ENCODE measurements at places on chromosomes 13 and 19. TPM values are rescaled to one million over a fixed set of nuclear protein-coding genes. Genes with fewer than 3 reads are reported as not detected.

FUT1 gene
- polyA plus RNA-seq, result not detected

BORA gene
- 9.7 TPM for polyA plus RNA-seq

GRCh38 chr13:80510686-80511085, 169.8 kb upstream of the SPRY2 start:
- DNase-seq, result no peak

DNA sequence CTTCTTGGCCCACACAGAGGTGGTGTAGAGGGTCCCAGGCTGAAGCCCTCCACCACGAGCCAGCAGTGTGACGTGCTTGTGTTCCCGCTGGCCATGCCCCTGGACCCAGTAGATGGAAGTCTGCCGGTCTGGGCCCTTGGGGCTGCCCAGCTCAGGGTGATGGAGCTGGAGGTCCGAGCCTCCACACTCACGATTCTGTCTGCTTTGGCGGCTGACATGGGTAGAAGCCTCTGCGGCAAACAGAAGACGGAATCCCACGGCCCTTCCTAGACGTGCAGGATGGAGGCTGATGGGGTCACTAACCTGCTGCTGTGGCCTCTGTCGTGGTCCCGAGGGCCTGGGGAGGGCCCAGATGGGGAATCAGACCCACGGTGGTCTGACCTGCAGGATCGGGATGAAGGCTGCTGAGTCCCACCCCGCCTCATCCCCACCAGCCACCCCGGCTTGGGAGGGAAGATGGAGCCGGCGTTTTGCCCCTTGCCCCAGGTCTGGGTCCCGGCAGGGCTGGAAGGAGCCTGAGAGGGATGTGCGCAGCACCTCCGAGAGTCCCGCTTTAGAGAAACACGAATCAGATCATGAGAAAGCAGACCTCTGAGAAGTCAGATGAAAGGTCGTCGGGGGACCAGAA, 4.4 kb downstream of the TMEM86B start:
- no peak for DNase-seq

- DNase-seq, result no peak
Observed at GRCh38 chr19:10631874-10632273, 6.5 kb downstream of the SLC44A2 start.

DNA sequence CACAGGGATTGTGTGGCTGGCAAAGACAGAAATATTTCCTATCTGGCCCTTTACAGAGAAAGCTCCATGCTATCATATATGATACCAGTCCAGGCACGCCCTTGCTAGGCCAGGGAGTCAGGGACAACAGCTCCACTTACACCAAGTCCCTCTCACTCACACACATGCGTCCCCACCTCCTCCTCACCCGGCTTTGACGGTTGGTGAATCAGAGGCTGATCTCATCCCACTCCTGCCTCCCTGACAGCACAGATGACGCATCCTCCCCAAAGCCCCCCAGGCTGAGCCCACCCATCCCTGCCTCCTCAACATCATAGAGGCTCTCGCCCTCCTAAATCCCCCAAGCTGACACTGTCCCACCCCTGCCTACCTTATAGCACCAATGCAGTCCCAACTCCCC, 62.7 kb downstream of the F2RL3 start:
- DNase-seq, result no peak

DNA sequence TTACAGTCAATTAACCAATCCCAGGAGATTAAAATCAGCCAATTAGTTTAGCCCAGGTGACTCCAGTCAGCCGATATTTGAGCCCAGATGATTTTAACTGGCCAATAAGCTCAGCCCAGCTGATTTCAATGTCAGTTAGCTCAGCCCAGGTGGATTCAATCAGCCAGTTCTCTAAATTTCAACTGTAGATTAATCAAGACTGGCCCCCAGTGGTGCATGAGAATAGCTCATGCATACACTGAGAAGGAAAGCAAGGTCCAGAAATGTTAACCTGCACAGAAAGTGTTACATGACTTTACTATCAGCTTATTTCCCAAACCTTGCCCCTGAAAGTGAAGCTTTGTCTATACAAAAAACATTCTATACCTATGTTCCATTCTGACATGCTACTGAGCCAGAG, 55.4 kb upstream of the ZNF724 start:
- no peak for DNase-seq

GRCh38 chr19:48867123-48867745, 1.2 kb downstream of the PLEKHA4 start:
- no peak for DNase-seq

- DNase-seq, result no peak
Observed at GRCh38 chr19:53552001-53552721, 14.2 kb downstream of the ZNF331 start.

SIGLECL1 gene
- not detected for polyA plus RNA-seq

- DNase-seq, result no peak
Observed at GRCh38 chr19:39596911-39597310, 5.4 kb upstream of the LGALS13 start.

DNA sequence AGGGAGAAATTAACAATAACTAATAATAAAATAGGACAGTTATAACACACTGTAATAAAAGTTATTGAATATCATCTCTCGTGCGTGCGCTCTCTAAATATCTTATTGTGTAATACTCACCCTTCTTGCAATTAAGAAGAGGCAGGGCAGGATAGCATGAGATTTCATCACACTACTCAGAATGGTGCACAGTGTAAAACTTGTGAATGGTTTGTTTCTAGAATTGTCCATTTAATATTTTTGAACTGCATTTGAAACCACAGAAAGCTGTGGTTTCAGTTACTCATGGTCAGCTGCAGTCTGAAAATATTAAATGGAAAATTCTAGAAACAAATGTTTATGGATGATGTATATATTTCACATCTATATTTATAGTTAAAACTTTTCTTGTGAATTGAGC, 161.1 kb downstream of the DCT start:
- no peak for DNase-seq

GNG7 gene
- polyA plus RNA-seq, result 0.84 TPM

DNA sequence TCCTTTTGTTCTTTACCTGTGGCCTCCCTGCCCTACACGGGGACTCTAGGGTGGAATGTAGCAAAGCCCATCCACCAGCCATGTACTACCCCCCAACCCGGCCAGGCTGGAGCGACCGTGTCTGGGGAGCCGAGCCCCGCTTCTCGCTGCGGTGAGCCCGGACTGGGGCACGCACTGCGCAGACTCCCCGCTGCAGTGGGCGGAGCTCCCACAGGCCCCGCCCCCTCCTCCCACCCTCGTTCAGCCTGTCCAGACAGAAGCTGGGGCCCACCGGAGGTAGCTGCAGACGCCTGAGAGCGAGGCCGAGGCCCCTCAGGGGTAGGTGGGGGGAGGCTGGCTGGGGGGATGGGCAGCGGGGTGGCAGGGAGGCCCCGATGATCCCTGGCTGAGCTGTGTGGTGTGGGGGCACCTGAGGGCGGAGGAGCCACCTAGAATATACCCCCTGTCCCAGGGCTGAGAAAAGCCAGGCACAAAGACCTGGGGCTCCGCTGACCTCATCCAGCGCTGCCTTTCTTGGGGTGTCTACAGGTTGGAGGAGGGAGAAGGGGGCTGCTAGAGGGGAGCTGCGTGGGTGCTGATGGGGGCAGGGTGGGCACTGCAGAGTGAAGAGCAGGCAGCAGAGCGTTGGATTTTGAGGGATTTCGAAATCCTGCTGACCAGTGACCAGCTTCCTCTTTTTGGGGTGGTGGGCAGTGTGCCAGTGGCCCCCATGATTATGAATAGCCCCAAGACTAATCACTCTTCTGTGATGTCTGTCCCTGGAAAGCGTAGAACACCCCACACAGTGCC, 17.3 kb downstream of the PLD3 start:
- peak; percentile 46 for DNase-seq

GRCh38 chr19:4052993-4053422, 13.7 kb downstream of the ZBTB7A start:
- no peak for DNase-seq

DNA sequence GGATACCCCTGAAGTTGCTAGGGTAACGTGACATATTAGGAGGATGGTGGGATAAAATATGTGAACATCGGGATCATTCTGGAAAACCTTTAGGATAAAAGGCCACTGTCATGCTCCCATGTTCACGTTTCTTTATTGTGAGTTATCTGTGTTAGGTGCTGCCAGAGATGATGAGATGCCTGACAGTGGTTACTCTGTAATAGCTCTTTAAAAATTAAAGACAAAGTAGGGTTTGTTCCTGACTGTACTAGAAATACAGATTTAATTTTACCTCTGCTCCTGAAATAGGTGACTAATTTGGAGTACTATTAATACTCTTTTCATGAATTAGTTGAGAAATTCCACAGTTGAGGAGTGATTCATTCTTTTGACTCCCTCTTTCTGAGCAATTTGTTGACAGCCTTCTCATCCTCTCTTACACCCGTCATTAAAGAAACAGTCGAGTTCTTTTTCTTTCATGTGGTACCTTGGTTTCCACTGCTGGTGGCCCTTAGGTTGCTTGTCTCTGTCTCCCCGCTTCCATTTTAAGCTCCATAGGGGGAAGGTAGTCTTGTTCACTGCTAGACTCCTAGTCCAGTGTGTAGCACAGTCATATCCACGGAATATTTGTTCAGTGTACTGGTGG, 28.4 kb downstream of the SAE1 start:
- DNase-seq, result peak; percentile 30

NLRP11 gene
- not detected for polyA plus RNA-seq

- DNase-seq, result no peak
Observed at GRCh38 chr13:97327506-97328221, 105.5 kb downstream of the MBNL2 start.

DNA sequence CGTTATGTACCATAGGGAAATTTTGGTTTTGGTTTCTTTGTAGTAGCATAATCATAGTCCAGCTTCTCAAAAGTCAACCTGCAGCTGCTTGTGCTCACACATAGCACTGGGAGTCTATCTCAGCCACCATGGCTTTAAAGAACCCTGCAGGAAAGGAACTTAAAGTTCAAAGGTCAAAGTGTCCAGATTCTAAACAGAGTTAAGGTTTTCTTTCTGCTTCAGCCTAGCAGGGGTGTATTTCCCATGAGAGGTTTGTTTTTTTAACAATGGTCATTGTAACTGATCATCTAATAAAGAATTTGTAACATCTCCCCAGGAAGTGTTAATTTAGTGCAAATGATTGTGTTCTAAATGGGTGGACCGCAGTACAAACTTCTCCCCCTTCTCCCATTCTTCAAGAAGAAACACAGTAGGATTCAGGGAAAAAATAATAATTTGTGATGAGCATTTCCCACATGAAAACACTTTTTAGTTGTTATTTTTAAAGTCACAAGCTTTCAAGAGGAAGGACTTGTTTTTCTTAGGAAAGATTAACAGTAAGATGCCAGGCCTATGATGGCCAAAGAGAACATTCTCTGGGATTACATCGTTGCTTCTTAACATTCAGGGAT, 168.0 kb downstream of the EFNB2 start:
- DNase-seq, result no peak

- no peak for DNase-seq
Observed at GRCh38 chr13:20714161-20714560, 10.7 kb downstream of the IL17D start.

- DNase-seq, result no peak
Observed at GRCh38 chr19:17127671-17128070, 52.1 kb downstream of the MYO9B start.

- DNase-seq, result no peak
Observed at GRCh38 chr19:38700902-38701454, 43.3 kb downstream of the CAPN12 start.

- DNase-seq, result no peak
Observed at GRCh38 chr13:29993196-29993595, 142.8 kb upstream of the UBL3 start.

DNA sequence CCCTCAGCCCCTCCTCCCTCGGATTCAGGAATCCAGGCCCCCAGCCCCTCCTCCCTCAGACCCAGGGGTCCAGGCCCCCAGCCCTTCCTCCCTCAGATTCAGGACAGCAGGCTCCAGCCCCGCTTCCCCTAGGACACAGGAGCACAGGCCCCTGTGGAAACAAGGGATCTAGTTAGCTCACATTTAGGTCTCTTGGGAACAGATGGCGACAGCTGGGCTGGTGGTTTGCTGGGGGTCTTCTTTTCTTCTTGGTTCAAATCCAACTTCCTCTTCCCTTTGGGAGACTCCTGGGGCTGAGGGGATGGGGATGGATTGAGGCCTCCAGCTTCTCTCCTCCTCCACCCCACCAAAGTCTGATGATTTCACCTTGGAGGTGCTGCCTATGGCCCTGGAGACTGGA, 19.6 kb downstream of the ZNF575 start:
- no peak for DNase-seq

GRCh38 chr19:9621156-9622037, at the start of gene ZNF561:
ZNF561 (minus strand) TSS chr19:9621232; CDS start chr19:9619456, 1,776 bp downstream.
- peak; percentile 92 for DNase-seq

DNA sequence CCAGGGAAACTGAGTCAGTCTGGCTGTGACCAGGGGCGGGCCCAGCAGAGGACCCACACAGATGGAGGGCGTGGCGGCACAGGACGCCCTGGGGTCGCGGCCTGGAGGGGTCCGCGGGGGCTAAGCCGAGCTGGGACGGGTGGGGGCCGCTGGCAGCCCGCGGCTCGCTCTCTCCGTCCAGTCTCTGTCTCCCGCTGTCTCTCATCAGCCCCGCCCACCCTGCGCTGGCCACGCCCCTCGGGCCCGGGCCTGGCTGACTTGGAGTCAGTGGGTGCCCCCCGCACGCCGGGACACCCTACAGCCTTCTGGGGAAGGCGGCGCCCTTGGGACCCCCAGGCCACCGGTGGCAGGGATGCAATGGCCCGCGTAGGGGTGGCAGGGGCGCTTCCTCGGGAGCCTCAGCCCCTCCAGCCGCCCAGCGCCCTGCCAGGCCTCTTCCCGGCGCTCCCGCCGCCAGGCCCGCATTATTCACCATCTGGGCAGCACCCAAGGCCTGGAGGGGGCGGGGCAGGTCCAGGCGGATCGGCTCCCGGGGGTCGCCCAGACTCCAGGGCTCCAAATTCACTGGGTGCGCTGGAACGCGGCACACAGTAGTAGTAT, at the start of gene TBXA2R:
TBXA2R (minus strand) TSS at position 186 of the 600 bp plus-strand sequence. CDS start 6,241 bp downstream, outside the sequence.
- DNase-seq, result peak; percentile 54

DNA sequence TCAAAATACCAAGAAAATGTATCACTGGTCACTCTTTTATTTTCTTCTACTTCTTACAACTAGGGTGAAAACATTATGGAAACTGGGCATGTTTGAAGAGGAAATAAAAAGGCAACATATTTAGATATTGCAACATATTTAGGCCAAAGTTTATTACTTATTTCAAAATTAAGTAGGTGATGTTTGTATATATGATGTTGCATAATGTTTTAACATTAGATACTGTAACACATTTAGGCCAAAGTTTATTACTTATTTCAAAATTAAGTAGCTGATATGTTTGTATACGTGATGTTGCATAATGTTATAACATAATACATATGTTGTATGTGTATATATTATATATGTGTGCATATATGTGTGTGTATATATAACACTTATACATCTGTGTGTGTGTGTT, 451.3 kb downstream of the LIG4 start:
- DNase-seq, result no peak

TMEM59L gene
- polyA plus RNA-seq, result not detected

PGLYRP2 gene
- polyA plus RNA-seq, result 0.17 TPM

CLEC17A gene
- not detected for polyA plus RNA-seq

C1QTNF9B gene
- polyA plus RNA-seq, result not detected

Measured in immature natural killer cell (primary cell).